ENCODE measurements at places on chromosomes 7 and 10. TPM values are rescaled to one million over a fixed set of nuclear protein-coding genes. Genes with fewer than 3 reads are reported as not detected.

GRCh38 chr7:101535351-101535751, 93.7 kb downstream of the MYL10 start:
- DNase-seq = no peak
- no peak overlapping the region for H3K4me3 ChIP-seq
- no peaks in the 10 kb centered on the region for H3K4me1 ChIP-seq

DNA sequence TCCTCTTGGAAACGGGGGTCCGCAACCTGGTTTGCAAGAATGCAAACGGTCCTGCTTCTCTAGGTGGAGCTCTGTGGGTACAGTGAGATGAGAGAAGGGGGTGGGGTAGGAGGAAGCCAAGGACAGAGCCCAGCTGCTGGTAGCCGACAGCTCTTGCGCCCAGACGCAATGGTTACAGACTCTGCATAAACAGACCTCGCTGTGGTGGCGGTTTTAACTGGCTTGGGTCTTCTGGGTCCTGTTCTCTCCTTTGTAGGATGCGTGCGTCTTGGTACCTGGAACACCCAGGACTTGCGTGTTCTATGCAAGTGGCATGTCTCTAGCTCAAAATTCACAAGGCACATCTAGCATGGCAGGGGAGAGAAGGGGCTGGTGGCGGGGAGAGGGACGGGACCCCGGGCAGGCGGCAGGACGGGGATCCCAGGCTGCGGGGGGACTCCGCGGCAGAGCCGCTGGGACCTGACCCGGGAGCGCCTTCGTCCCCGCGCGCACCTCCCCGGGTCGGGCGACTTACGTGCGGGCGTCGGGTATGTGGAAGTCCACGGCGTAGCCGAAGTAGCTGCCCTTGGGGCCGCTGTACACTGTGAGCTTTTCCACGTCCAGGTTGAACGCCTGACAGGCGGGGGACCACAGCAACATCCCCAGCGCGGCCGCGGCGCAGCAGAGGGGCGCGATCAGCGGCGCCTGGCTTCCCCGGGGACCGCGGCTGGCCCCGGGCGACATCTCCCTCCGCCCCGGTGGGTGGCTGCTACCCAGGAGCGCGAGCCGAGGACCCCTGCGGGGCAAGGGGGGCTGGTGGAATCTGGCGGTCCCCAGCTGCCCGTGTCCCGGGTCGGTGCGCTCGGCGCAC, 448 bp downstream of the ITGA8 start:
- peaks cover 26% of the 10 kb centered on the region for H3K27me3 ChIP-seq
- H3K36me3 ChIP-seq = no peaks in the 10 kb centered on the region
- no peaks in the 10 kb centered on the region for H3K4me1 ChIP-seq
- peak overlapping the region; percentile 71 for H3K4me3 ChIP-seq
- peak overlapping the region; percentile 65 for H3K27ac ChIP-seq
- DNase-seq = peak; percentile 47

GRCh38 chr7:73622909-73623797, 1.2 kb downstream of the MLXIPL start:
- H3K4me3 ChIP-seq = peak overlapping the region; percentile 82
- H3K27me3 ChIP-seq = peaks cover 40% of the 10 kb centered on the region
- peaks cover 4% of the 10 kb centered on the region for H3K4me1 ChIP-seq
- no peak overlapping the region for H3K27ac ChIP-seq

DNA sequence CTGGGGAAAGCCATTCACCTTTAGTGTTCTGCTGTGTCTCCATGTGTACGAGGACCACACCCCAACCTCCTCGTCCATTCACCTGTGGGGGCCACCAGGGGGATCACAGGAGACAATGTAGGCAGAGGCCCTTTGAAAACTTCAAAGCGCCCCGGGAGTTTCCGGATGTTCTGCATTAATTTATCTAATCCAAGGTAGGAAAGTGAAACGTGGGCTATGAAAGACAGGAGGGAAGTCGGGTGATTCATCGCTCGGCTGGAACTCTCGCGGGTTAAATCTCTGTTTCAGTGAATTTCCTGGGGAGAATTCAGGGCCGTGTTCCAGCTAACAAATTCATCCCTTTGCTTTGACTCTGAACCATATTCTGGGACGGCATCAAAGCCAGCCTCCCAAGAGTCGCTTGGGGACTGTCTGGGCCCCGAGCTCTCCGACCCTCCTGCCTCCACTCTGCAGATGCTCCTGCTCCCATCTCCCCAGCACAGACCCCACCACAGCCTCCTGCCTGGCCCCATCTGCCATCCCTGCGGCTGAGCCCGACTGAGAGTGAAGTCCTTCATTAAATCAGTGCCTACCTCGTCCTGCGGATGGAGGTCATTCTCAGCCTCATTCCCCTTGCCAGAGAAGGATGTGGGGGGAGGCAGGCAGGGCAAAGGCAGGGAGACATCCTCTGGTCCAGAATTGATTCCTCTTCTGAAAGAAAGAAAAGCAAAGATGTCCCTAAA, 114.1 kb upstream of the CARD11 start:
- no peak overlapping the region for H3K4me3 ChIP-seq
- H3K27me3 ChIP-seq = no peaks in the 10 kb centered on the region
- H3K36me3 ChIP-seq = no peaks in the 10 kb centered on the region
- no peaks in the 10 kb centered on the region for H3K4me1 ChIP-seq

DNA sequence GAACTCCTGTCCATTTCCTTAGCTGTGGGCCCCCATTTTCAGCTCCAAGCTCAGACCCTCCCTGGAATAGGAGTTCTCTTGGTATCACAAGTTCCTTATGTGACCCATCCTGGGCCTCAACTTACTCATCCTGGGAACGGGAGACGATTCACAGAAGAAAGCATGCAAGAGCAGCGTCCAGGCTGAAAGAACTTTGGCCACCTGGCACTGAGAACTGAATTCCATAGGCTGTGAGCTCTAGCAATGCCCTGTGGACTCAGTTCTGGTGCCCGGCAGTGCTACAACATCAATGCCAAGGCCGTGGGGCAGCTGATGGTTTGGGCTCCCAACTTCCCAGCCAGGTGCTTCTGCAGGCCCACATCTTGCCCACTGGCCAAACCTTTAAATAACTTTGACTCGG, 3.9 kb upstream of the CUEDC2 start:
- DNase-seq = no peak
- no peak overlapping the region for H3K27ac ChIP-seq
- peaks cover 27% of the 10 kb centered on the region for H3K4me1 ChIP-seq

- H3K4me3 ChIP-seq = peak overlapping the region; percentile 96
- H3K4me1 ChIP-seq = peaks cover 13% of the 10 kb centered on the region
- H3K27me3 ChIP-seq = peaks cover 4% of the 10 kb centered on the region
- peak; percentile 65 for DNase-seq
- H3K36me3 ChIP-seq = no peaks in the 10 kb centered on the region
- peak overlapping the region; percentile 88 for H3K27ac ChIP-seq
Observed at GRCh38 chr7:149496642-149497391, 792 bp downstream of the ZNF746 start.

GRCh38 chr10:94016727-94017714, 23.3 kb downstream of the PLCE1 start:
- no peak overlapping the region for H3K27ac ChIP-seq
- peaks cover 5% of the 10 kb centered on the region for H3K4me1 ChIP-seq
- no peak for DNase-seq
- H3K4me3 ChIP-seq = no peak overlapping the region
- H3K27me3 ChIP-seq = no peaks in the 10 kb centered on the region
- H3K36me3 ChIP-seq = no peaks in the 10 kb centered on the region

- H3K4me1 ChIP-seq = no peaks in the 10 kb centered on the region
- no peak for DNase-seq
- no peak overlapping the region for H3K27ac ChIP-seq
- no peaks in the 10 kb centered on the region for H3K36me3 ChIP-seq
- H3K27me3 ChIP-seq = no peaks in the 10 kb centered on the region
Observed at GRCh38 chr7:78662939-78663338, 790.5 kb downstream of the MAGI2 start.

DNA sequence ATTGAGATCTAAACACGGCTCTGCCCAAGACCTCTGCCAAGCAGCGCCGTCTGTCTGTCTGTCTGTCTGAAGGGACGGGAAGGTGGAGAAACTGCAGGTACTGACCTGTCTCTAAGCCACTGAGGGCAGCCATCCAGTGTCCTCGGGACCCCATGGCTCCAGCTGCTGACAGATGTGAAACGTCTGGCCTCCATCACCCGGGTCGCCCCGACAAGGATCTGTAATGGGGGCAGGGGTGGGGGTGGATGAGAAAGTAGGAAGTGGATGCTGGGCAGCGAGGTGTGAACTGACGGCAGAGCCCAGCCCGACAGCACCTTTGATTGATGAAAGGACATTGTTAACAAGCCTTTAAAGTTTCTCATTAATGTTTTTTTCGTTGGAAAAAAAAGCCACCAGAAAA, 193.1 kb downstream of the EBF3 start:
- H3K4me3 ChIP-seq = no peak overlapping the region
- no peak for DNase-seq
- H3K4me1 ChIP-seq = no peaks in the 10 kb centered on the region
- no peaks in the 10 kb centered on the region for H3K36me3 ChIP-seq
- no peaks in the 10 kb centered on the region for H3K27me3 ChIP-seq

GRCh38 chr10:78968943-78969342, 99.8 kb upstream of the ZMIZ1 start:
- H3K27ac ChIP-seq = no peak overlapping the region
- no peak for DNase-seq
- H3K4me3 ChIP-seq = no peak overlapping the region
- H3K36me3 ChIP-seq = no peaks in the 10 kb centered on the region
- H3K27me3 ChIP-seq = no peaks in the 10 kb centered on the region
- H3K4me1 ChIP-seq = peaks cover 29% of the 10 kb centered on the region

DNA sequence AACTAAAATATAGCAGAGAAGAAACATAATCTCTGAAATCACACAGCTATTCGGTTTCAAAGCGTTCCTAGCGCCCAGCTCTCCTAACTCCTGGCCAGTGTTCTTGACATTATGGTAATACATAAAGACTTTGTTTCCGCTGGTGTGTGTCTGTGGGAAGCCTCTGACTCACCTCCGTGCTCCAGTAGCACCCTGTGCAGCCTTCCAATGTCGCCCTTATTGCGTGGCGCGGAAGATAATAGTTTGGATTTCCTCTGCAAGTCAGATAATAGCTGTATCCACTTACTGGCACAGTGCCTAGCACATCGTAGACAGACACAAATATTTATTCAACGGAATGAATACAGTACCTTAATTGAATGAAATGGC, 570 bp downstream of the BMS1 start:
- H3K27me3 ChIP-seq = no peaks in the 10 kb centered on the region
- peak overlapping the region; percentile 97 for H3K27ac ChIP-seq
- DNase-seq = peak; percentile 51

GRCh38 chr10:63013755-63014154, 119.4 kb upstream of the NRBF2 start:
- H3K4me3 ChIP-seq = no peak overlapping the region
- H3K4me1 ChIP-seq = no peaks in the 10 kb centered on the region
- H3K27me3 ChIP-seq = peaks cover 4% of the 10 kb centered on the region
- H3K27ac ChIP-seq = no peak overlapping the region
- no peak for DNase-seq

GRCh38 chr10:99279626-99280111, 44.0 kb upstream of the HPSE2 start:
- H3K27ac ChIP-seq = peak overlapping the region; percentile 63
- peak; percentile 54 for DNase-seq
- peaks cover 5% of the 10 kb centered on the region for H3K4me1 ChIP-seq
- no peaks in the 10 kb centered on the region for H3K36me3 ChIP-seq
- H3K4me3 ChIP-seq = no peak overlapping the region

- no peaks in the 10 kb centered on the region for H3K36me3 ChIP-seq
- no peak for DNase-seq
- H3K4me3 ChIP-seq = no peak overlapping the region
- H3K27ac ChIP-seq = no peak overlapping the region
Observed at GRCh38 chr7:26429168-26429567, 137.5 kb downstream of the SNX10 start.

DNA sequence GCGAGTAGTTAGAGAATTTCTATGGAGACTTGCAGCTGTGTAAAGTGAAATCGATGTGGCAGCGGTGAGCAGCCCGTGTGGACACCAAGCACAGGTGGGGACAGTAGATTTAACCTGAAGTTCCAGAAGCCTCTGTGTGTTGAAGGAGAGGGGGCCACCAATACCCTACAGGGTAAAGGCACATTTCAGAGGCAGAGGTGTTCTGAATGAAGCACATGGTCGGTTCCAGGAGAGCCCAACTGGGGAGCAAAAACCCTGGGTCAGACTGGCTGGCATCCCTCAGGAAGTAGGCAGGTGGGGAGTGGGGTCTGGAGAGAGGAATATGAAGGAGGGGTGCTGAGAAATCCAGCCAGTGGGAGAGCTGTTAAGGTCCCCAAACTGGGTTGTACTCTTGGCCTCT, 76.6 kb downstream of the CCDC3 start:
- H3K27me3 ChIP-seq = peaks cover 4% of the 10 kb centered on the region
- DNase-seq = no peak
- H3K4me1 ChIP-seq = no peaks in the 10 kb centered on the region
- no peak overlapping the region for H3K4me3 ChIP-seq
- no peaks in the 10 kb centered on the region for H3K36me3 ChIP-seq

- no peaks in the 10 kb centered on the region for H3K36me3 ChIP-seq
- no peak overlapping the region for H3K27ac ChIP-seq
- no peak overlapping the region for H3K4me3 ChIP-seq
- no peak for DNase-seq
- H3K27me3 ChIP-seq = no peaks in the 10 kb centered on the region
Observed at GRCh38 chr10:519716-520401, 169.6 kb downstream of the DIP2C start.

- H3K27me3 ChIP-seq = no peaks in the 10 kb centered on the region
- H3K4me3 ChIP-seq = no peak overlapping the region
- no peaks in the 10 kb centered on the region for H3K4me1 ChIP-seq
- H3K36me3 ChIP-seq = no peaks in the 10 kb centered on the region
Observed at GRCh38 chr7:135763261-135763660, 14.6 kb upstream of the FAM180A start.

DNA sequence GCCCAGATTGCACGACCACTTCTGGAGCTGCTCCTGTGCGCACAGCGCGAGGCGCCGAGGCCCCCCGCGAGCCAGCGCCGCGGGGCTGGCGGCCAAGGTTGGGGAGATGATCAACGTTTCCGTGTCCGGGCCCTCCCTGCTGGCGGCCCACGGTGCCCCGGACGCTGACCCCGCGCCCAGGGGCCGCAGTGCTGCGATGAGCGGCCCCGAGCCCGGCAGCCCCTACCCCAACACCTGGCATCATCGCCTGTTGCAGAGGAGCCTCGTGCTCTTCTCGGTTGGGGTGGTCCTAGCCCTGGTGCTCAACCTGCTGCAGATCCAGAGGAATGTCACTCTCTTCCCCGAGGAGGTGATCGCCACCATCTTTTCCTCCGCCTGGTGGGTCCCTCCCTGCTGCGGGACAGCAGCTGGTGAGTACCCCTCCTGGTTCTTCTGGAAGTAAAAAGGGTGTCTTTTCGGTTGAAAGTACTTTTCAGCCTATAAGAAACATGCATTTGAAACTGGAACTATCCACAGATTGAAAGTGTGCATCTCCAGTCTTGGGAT, 683 bp downstream of the INSIG1 start:
- H3K4me3 ChIP-seq = peak overlapping the region; percentile 78
- H3K4me1 ChIP-seq = peaks cover 4% of the 10 kb centered on the region
- peak overlapping the region; percentile 97 for H3K27ac ChIP-seq
- no peaks in the 10 kb centered on the region for H3K36me3 ChIP-seq
- peak; percentile 41 for DNase-seq
- no peaks in the 10 kb centered on the region for H3K27me3 ChIP-seq

GRCh38 chr10:14687340-14687739, 87.4 kb downstream of the FAM107B start:
- no peak overlapping the region for H3K27ac ChIP-seq
- H3K4me1 ChIP-seq = no peaks in the 10 kb centered on the region
- DNase-seq = no peak
- H3K36me3 ChIP-seq = no peaks in the 10 kb centered on the region

Gene PRSS37
- total RNA-seq = not detected

Gene ANKRD2
- total RNA-seq = not detected

Gene WASHC2A
- 31.9 TPM for total RNA-seq

Gene BAG3
- 13.9 TPM for total RNA-seq

Gene RPEL1
- total RNA-seq = 0.10 TPM

Gene SPDYE2
- total RNA-seq = not detected

Gene WDR86
- 10.6 TPM for total RNA-seq

Gene EPO
- 1.3 TPM for total RNA-seq

Gene HECW1
- 7.6 TPM for total RNA-seq

Gene ZNF117
- 16.6 TPM for total RNA-seq

Gene DLD
- 129 TPM for total RNA-seq

Gene MYO1G
- 0.03 TPM for total RNA-seq
